SJCRH30 (cell line): ENCODE measurements at places on chromosomes 6 and 20. TPM values are rescaled to one million over a fixed set of nuclear protein-coding genes. Genes with fewer than 3 reads are reported as not detected.

GRCh38 chr20:50353289-50353961 lies 156.8 kb upstream of the PTPN1 start:
- DNase-seq = no peak

GRCh38 chr6:168468045-168468444 lies 27.1 kb downstream of the SMOC2 start:
- DNase-seq = no peak

- no peak for DNase-seq
Observed at GRCh38 chr6:169397684-169398083, 144.0 kb upstream of the THBS2 start.

DNA sequence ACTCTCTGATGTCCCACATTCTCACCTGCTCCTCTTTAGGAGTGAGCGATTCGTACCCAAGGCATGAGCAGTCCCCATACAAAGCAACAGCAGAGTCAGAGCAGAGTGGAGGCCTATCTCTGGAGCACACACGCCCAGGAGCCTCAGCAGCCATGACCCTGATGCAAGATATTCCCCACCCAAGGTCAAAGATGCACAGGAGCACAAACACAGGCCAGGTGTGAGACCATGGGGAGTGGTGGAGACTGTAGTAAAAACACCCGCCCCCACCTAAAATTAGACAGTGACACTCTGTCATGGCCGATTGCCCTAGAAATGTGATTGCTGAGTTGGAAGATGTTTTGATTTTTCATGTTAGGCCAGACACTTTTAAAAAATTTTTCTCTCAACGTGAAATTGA lies 21.4 kb downstream of the RRBP1 start:
- no peak for DNase-seq

DNA sequence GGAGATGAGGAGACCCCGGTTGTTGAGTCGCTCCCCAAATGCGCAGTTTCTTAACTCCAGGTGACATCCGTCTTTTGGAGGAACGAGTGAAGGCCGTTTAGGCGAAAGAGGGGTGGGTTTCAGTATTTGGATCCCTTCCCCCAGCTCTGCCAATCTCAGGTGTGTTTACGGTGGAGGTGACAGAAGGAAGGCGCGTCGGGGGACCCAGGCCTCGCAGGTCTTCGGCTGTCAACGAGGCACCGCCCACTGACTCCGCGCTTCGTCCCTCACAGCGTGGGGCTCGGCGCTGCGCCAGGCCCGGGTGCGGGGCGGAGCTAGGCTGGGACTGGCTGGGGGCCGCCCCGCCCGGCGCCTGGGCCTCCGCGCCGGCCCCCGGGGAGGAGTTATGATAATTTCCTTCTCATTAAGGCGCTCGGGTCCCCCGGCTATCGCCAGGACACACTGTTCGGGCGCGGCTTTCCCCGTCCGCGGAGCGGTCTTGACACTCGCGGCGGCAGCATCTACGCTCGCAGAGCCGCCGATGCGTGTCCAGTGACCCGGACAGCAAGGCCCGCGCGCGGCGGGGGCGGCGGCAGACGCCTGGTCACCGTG lies at the start of gene TFAP2C:
TFAP2C (plus strand) TSS at position 434 of the 591 bp plus-strand sequence. CDS start 239 bp downstream, outside the sequence.
- no peak for DNase-seq

GRCh38 chr20:43903953-43904826 lies 10.5 kb upstream of the TOX2 start:
- peak; percentile 77 for DNase-seq

DNA sequence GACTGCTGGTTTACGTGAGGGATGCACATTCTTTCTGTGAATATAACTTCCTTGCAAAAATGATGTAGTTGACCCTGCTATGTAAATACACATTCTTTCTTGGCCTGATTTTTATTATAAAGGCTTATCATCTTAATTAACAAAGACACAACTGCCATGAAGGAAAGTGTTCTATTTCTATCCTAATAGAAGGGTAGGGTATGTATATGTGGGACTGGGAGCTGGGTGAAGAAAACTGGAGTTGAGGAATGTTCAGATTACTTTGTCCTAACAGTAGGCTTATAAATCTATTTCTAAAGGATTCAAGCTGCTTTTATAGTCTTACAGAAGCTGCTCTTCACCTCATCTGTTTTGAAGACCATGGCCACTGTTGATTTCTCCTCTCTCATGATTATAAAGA lies 76.5 kb upstream of the RGS17 start:
- no peak for DNase-seq

GRCh38 chr6:126947070-126947469 lies 171.4 kb upstream of the RSPO3 start:
- DNase-seq = no peak

DNA sequence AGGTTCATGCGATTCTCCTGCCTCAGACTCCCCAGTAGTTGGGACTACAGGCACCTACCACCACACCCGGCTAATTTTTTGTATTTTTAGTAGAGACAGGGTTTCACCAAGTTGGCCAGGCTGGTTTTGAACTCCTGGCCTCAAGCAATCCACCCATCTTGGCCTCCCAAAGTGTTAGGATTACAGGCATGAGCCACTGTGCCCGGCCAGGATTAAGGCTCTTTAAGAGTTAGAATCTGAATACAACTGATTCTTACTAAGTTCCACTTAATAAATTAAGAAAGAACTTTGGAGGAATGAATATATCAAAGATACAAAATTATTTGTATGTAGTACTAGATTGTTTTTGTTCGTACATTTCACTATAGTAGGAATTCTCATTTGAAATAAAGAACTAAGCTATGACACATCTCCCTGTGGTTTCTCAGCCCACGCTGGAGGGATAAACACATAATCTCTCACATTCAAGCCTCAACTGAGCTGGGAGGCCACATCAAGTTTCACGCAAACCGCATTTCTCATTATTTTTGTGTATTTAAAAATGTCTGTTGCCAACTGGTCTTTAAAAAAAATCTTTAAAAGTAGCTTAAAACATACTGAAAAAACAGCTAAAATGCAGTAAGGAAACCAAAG lies 34.2 kb downstream of the DTNBP1 start:
- peak; percentile 39 for DNase-seq

GRCh38 chr6:81436990-81437389 lies 315.5 kb downstream of the TENT5A start:
- DNase-seq = no peak

- DNase-seq = no peak
Observed at GRCh38 chr6:81023709-81024108, 728.8 kb downstream of the TENT5A start.

- no peak for DNase-seq
Observed at GRCh38 chr20:48738094-48738398, 89.8 kb downstream of the PREX1 start.

- DNase-seq = no peak
Observed at GRCh38 chr6:142635130-142635529, 309.8 kb downstream of the HIVEP2 start.

DNA sequence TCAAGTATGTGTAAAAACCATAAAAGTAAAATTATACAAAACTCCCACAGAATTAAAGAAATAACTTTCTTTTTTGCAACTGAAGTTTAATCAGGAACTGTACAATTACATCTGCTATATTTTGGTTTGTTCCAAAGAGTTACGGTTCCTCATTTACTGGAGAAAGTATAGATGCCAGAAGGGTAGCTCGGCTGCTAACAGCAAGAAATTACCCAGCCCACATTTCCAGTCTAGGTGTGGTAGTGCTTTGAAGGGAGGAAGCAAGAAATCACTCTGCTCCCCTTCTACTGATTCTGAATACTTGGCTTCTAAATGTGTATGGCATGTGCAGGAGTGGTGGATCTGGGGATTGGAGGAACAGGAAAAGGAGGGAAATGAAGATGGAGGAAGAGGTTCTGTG lies 441.3 kb downstream of the CDC5L start:
- no peak for DNase-seq

GRCh38 chr6:5525209-5525608 lies 263.9 kb downstream of the FARS2 start:
- no peak for DNase-seq

DNA sequence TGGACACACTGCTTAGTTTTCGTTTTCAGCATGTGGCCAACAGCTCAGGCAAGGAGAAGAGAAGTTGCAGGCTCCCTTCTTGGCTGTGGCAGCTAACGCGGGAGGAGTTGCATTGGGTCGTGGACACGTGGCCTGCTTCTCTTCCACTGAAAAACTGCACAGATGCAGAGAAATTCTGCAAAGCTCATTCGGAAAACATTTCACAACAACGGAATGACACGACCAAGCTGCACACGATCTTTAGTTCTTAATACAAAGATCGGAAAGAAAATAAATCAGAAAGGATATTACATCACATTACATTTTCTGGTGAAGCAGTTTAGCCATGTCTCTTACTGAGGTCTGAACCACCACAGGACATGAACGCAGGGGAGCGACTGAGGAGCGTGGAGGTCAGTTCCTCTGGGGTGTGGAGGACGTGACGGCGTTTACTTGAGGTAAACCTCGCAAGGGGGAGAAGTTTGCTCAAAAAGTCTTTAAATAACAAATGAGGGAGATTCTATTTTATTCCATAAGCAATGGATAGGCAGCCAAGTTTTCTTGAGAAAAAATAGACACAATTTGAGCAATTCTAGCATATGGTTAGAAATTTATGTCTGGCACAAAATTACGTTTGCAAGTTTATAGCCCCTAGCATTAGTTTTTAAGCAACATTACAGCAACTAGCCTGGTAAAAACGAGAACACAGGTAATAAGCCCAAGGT lies 178.3 kb downstream of the THBS2 start:
- DNase-seq = no peak

DNA sequence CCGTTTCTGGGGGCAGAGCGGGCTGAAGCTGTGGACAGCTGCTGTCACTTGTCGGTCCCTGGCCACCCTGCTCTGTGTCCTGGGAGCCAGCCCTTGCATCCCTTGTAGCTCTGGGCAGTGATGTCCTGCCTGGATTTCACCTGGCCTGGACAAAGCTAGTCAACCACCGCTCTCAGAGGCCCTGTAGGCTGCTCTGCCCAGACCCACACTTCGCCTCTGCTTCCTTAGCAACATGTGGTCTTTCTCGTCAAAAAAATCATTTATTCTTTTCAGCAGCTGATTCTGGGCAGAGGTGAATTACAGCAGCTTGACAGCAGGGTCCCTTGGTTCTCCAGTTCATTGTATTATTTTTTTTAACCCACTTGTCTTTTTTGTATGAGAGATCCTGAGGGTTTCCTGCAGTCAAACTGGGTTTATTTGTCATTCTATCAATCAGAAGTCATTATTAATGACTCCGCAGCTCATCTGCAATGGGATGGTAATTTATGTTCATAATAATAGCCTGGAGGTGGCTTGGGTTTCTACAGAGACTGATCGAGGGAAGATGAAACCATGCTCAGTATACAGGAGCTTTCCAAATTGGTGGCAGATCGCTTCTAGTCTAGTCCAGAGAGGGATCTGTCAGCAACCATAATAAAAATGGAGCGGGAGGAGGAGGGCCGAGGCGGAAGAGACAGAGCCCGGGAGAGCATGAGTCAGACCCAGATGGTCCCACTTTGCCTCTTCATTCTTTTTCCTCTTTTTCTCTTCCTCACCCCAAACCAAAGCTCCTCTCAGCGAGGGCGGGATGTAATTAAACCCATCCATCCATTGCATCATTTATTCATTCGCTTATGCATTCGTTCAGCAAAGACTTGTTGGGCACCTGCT lies 22.4 kb downstream of the EDN3 start:
- DNase-seq = no peak

DNA sequence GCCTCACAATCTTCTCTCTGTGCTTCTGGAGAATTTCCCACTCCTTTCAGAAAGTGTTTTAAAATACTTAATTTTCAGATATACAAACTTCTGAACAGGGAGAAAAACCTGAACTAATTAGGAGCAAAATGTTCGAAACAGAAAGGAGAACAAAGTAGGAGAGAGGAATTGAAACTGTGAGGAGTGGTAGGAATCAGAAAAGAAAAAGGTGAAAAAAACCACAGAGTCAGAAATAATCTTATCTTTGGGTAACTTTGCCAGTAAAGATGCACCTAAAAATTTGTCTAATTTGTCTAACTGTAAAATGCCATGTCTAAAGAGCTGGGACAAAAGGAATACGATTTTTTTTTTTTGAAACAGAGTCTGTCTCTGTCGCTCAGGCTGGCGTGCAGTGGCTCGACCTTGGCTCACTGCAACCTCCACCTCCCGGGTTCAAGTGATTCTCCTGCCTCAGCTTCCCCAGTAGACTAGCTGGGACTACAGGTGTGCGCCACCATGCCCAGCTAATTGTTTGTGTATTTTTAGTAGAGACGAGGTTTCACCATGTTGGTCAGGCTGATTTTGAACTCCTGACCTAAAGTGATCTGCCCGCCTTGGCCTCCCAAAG lies 4.7 kb upstream of the RIPOR2 start:
- no peak for DNase-seq

DNA sequence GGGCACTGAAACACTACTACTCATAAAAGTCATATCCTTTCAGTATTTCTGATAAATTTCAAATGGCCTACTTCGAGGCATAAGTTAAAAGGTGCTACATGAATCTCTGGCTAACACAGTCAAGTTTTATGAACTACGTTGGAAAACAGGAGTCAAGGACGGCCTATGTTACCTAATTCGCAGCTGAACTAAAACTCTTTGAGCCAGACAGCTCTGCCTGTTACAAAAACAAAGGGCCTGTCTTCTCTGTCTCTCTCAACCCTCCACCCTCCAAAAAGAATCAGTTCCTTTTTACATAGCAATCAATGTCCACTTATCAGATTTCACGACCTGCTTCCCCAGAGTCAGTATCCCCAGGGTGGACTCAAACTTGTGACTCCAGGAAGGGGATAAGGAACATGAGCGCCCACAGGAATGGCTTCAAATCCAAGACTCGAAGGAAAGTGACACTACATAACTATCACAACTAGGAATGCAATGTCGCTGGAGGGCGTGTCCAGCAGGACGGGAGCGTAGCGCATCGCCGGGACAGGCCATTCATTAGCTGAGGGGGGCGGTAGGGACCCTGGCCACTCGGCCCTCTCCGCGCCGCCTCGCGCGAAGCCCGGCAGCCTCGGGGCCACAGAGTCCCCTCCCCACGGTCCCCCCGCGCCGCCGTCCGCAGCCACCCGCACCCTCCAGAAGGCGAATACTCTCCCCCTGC lies 591 bp downstream of the IBTK start:
- peak; percentile 83 for DNase-seq

- no peak for DNase-seq
Observed at GRCh38 chr6:131745476-131745875, 34.7 kb upstream of the CTAGE9 start.

Gene WFDC12
- not detected in 2 replicates for total RNA-seq

Gene CRIP3
- total RNA-seq = not detected in 2 replicates

Gene HSF2
- 48.8 and 49.6 TPM in 2 replicates for total RNA-seq

Gene NRSN1
- total RNA-seq = not detected in 2 replicates

Gene PTPRT
- 0.93 and 0.94 TPM in 2 replicates for total RNA-seq

Gene JPH2
- 6.7 and 7.4 TPM in 2 replicates for total RNA-seq
